ENCODE measurements at places on chromosomes 11 and 22.

- DNase-seq, result no peak
Measured at GRCh38 chr22:49147171-49147570, 680.5 kb downstream of the BRD1 start.

GRCh38 chr11:35006389-35007128 is 90.1 kb downstream of the PDHX start:
- DNase-seq, result no peak

DNA sequence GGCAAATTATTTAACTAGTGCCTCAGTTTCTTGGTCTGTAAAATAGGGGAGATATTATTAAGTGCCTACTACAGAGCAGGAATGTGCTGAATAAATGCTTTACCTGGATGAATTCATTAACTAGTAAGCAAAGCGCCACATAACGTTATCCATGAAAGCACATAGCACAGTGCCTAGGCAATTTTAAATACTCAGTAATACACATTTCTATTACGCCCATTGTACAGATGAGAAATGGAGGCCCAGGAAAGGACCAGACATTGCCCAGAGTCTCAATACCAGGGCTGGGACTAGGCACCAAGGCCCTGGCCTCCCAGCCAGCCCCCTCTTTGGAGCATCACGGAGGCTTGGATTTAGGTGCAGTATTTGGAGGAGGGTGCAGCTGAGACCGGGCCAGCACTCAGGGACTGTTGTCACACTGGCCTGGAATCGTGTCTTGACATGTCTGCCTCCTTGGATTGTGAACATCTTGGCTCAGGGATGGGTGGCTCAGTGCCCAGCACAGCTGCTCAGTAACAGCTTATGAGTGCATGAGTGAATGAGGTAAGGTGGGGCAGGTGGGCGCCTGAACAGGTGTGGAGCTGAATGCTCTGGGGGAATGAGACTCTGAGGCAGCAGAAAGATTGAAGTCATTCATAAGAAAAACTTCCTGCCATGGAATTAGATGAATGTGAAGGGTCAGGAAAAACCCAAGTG is 42.1 kb upstream of the TPBGL start:
- DNase-seq, result no peak

GRCh38 chr11:17742019-17742418 is 7.4 kb downstream of the KCNC1 start:
- no peak for DNase-seq

- no peak for DNase-seq
Measured at GRCh38 chr22:32661296-32661695, 140.2 kb upstream of the TIMP3 start.

DNA sequence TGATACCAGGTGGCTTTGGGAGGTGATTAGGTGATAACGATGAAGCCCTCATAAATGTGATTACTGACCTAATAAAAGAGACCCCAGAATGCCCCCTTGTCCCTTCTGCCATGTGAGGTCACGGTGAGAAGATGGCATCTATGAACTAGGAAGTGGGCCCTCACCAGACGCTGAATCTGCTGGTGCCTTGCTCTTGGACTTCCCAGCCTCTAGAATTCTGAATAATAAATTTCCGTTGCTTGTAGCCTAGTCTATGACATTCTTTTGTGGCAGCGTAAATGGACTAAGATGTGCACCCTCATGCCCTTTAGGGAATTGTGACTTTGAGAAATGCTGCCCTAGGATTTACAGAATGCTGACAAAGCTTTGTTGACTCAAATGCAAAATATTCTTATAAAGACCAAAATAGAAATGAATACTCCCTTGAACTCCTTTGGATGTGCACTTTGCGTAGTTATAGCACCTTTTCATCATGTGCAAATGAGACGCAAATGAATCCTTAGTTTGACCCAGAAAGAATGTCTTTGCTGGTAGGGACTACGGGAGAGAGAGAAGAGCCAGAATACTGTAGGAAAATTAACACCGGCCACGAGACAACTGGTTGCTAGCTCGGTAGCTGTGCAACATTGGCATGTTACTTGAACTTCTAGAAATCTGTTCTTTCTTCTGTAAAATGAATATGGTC is 24.8 kb upstream of the EHF start:
- no peak for DNase-seq

DNA sequence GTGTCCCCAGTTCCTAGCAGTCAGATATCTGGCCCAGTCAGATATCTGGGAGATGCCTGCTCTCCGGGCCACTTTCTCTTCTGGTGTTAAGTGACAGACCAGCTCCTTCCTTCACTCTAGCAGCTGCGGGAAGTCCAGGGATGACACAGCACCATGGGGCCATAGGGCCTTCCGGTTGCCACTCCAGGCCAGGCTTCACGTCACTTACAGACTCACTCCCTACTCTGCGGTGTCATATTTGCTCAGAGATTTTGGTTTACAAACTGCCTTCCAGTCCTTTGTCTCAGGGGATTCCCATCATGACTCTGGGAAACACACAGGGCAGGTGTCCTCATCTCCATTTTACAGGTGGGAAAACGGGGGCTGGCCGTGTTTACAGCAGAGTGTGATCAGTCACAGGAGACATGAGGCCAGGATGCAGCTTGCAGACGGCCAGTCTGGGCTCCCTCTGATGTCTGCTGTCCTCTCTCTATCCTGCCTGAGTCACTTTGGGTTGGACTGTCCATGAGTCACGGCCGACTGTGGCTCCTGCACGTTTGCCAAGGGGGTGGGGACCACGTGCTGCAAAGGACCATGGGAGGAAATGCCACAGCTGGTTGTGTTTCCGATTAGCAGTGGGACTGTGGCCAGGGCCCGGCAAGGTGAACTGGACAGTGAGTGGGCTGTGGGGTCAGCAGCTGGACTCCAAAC is 8.2 kb upstream of the TBC1D22A start:
- DNase-seq, result no peak

DNA sequence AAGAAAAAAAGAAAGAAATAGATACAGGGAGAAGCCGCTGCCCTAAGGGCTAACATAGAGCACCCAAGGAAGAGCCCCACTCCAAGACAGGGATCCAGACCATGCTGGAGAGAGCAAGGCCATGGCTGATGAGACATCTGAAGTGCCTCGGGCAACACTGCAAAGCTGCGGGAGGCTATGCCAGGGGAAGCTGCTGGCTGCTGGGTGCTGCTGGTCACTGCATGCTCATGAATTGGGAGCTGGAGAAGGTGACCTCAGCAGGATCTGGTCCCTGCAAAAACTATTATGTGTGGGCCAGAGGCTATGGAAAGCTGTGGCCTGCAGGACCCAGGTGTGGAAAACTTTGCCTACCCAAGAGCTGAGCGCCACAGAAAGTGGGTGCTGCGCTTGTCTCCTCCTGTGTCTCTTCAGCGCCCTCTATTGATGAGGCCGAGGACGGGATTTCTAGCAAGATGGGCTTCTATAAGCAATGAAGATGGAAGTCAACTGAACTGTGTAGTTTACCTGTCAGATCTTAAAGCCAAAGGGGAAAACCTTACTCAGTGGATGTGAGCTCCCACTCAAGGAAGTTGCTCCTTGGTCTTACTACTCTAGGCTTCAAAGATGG is 17.3 kb upstream of the SLC29A2 start:
- DNase-seq, result peak; percentile 56

DNA sequence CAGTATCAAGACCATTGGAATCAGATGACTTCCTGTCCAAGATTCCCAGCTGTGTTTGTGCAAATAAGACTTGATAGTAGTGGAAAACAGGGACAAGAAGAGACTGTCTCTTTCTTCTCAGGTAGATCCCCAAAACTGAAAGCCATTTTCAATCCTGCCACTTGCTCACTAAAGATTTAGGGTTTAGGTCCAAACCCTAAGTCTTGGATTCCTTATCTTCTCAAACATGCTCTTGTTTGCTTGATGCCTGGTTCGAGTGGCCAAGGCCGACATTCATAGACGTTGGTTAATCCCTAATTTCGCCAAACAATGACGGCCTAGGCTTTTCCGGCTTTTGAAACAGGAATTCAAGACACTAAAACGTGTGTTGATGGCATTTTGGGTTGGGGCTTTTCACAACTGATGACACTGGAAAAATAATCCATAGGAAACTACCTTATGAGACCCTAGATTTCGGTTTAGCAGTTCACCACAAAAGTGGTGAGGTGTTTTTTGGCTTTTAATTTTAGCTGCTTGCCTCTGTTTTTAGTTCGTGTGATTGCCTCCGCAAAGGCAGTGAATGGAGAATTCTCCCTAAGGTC is 1.0 kb upstream of the GTPBP1 start:
- DNase-seq, result no peak

DNA sequence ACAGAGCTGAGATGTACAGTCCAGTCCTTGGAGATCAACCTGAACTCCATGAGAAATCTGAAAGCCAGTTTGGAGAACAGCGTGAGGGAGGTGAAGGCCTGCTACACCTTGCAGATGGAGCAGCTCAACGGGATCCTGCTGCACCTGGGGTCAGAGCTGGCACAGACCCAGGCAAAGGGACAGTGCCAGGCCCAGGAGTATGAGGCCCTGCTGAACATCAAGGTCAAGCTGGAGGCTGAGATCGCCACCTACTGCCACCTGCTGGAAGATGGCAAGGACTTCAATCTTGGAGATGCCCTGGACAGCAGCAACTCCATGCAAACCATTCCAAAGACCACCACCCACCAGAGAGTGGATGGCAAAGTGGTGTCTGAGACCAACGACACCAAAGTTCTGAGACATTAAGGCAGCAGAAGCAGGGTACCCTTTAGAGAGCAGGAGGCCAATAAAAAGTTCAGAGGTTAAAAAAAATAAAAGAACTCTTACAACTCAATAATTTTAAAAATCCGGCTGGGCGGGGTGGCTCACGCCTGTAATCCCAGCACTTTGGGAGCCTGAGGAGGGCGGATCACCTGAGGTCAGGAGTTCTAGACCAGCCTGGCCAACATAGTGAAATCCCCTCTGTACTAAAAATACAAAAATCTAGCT is 69.9 kb upstream of the RTL6 start:
- DNase-seq, result peak; percentile 36

DNA sequence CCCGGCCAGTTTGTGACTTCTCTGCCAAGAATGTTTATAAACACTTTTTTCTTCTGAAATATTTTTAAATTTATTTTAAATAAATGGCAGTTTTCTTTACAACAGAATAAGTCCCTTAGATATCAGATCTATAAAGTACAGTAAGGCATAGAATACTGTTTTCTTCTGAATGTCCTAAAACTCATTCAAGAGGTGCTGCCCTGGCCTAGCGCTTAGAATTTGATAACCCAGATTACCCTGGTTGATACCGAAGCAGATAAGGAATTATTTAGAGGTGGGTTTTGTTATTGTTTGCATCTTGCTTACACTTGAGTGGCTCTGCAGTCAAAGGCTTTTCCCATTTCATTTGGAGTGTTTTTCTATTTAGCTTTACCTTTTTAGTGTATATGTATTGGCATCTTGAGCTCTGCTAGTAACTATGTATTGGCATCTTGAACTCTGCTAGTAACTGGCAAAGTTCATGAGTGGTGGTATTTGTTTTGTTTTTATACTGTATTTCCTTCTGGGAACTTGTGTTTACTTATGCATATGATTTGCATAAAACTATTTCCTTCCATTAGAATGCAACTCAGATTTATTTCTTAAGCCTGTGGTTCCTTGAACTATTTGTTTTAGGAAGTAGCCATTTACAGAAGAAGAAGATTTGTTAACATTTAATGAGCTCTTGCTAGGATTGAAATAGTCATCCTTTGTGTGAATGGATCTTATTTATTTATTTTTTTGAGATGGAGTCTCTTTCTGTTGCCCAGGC is 1.2 kb downstream of the ACAD8 start:
- DNase-seq, result no peak

GRCh38 chr22:50186181-50186714 is 535 bp downstream of the TRABD start:
- no peak for DNase-seq

GRCh38 chr11:9750551-9750950 is 86.7 kb downstream of the SWAP70 start:
- no peak for DNase-seq

DNA sequence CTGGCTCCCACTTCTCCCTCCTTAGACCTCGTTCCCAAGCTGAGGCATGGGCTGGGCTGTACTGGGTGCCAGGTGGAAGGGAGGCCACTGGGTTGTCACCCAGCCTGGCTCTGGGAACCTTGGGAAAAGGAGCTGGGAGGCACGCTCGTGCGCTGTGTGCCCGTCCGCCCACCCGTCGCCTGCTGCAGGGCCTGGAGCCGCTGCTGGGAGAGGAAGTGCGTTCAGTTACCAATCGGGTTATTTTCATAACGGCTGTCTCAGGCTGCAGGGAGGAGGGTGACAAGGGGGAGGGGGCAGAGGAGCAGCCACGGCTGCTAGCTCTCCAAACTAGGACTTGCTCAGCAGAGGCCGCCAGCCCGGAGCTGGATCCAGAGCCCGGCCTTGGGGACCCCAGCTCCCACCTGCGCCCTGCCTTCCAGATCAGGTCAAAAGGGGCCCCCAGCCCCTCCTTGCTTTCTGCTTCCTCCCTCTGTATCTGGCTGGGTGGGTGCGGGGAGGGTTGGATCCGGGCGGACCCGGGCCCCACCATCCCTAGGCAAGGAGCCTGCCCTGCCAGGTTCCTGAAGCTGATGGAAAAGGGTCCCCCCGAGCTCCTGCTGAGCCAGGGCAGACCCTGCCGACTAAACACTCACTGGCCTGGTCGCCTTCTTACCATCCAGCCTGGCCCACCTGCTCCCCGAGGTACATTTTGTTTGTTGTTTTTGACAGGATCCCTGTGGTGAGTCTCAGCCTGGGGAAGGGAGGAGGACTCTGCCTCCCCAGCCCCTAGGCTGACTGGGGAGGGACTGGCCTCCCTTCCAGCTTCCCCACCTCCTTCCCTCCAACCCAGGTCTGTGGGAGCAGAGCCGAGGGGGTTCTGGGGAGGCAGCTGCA is 14.3 kb downstream of the DGKZ start:
- no peak for DNase-seq

DNA sequence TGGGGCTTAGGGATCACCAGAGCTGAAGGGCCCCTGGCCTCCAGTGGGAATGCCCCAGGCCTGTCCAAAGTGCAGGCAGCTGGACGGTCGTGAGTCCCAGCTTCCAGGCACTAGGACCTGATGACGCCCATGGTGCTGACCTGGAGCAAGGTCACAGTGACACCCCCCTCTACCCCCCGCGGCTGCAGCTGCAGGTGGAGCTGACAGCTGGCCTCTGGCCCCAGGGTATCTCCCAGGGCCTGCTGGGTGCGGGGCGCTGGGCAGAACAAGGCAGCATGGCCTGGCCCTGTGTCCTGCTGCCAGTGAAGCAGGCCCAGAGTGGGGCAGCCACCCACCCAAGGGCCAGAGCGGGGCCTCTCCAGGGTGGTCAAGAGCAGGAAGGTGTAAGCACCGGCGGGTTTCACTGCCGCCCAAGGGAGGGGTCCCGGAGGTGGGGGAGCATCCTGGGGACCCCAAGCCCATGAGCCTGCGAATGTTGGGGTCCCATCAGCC is 553 bp upstream of the TCIRG1 start:
- DNase-seq, result no peak

GRCh38 chr22:36156515-36157419 is 3.8 kb downstream of the APOL3 start:
- DNase-seq, result peak; percentile 70

DNA sequence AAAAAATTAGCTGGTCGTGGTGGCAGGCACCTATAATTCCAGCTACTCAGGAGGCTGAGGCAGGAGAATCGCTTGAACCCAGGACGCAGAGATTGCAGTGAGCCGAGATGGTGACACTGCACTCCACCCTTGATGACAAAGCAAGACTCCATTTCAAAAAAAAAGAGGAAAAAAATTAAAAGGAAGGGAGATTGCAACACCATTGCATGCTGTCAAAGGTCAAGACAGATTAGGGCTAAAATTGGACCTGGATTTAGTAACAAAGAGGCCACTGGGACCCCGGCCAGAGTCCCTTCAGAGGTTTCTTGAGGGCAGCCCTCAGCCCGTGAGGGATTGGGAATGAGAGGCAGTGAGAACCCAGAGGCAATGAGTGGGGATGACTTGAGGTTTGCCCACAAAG is 8.2 kb upstream of the MAFF start:
- DNase-seq, result no peak
